ENCODE measurements at places on chromosomes 5 and 9. TPM values are rescaled to one million over a fixed set of nuclear protein-coding genes. Genes with fewer than 3 reads are reported as not detected.

The PIP5K1B gene
- 0.36 TPM for total RNA-seq

- H3K4me1 ChIP-seq, result peaks cover 23% of the 10 kb centered on the region
- H3K36me3 ChIP-seq, result peaks cover 2% of the 10 kb centered on the region
- DNase-seq, result no peak
Measured at GRCh38 chr9:97411440-97411788, 482 bp upstream of the TDRD7 start.

- H3K4me3 ChIP-seq, result no peak overlapping the region
- DNase-seq, result no peak
- no peak overlapping the region for H3K27ac ChIP-seq
Measured at GRCh38 chr5:150589862-150590601, 50.4 kb upstream of the SYNPO start.

The RICTOR gene
- total RNA-seq, result 55.6 TPM

All from activated naive CD8-positive, alpha-beta T cell treated with anti-CD3 and anti-CD28 coated beads, Interleukin-2, amount 10 ng/mL, durations not matched to agents 7 days and 5 days (primary cell).